ENCODE measurements at places on chromosomes 5 and 9. TPM values are rescaled to one million over a fixed set of nuclear protein-coding genes. Genes with fewer than 3 reads are reported as not detected.

The C5 gene
- 9.0 TPM for polyA plus RNA-seq

The MEF2C gene
- polyA plus RNA-seq: 537 TPM

The IFNA13 gene
- not detected for polyA plus RNA-seq

The PITX1 gene
- polyA plus RNA-seq: 11.8 TPM

The RETREG1 gene
- polyA plus RNA-seq: 69.6 TPM

The RNF20 gene
- polyA plus RNA-seq: 38.4 TPM

The RNF183 gene
- polyA plus RNA-seq: not detected

The GABRA1 gene
- not detected for polyA plus RNA-seq

The NTRK2 gene
- polyA plus RNA-seq: 29.4 TPM

The KCNV2 gene
- not detected for polyA plus RNA-seq

The PRUNE2 gene
- 30.0 TPM for polyA plus RNA-seq

The CMYA5 gene
- not detected for polyA plus RNA-seq

The LHX3 gene
- not detected for polyA plus RNA-seq

The FOXD1 gene
- not detected for polyA plus RNA-seq
